Astrocyte of the spinal cord (primary cell): ENCODE measurements at places on chromosomes 5 and 9.

DNA sequence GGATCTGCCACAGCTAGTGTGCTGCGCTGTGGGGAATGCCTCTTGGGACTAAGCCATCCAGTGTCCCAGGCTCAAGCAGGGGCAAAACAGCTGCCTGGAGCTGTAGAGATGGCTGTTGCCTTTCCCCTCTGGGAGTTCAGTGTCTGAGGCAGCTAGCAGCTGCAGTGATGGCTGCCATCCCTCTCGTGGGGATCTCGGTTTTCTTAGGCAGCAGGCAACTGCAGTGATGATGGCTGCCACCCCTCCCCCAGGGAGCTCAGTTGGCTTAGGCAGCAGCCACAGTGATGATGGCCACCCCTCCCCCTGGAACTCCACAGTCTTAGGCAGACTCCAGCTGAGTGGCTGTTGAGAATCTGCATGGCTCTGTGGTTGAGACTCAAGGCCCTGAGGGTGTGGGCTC, 1389.2 kb upstream of the NUDT12 start:
- no peak for DNase-seq

- no peak for DNase-seq
These were observed 30.7 kb downstream of the AP3S1 start for GRCh38 chr5:115872447-115872846.

DNA sequence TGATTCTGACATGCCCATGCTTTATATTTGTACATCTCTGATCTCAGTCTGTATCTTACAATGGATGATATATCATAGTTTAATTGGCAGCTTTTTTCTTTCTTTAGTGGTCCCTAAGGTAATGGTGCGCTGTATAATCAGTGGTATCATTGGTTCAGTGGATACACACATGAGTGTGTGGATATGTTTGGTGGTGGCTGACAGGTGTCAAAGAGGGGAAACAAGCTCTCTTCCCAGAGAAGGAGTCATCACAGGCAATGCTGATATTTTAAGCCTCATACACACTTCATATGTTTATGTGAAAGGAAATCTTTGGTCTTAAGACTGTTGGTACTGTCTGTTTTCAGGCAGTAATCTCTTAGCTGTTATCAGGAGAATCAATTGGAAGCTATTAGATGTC, 52.1 kb upstream of the KIAA1958 start:
- DNase-seq: no peak

- DNase-seq: no peak
These were observed 46.5 kb upstream of the GFPT2 start for GRCh38 chr5:180399401-180400215.

GRCh38 chr9:12838546-12838945, 63.7 kb downstream of the LURAP1L start:
- peak; percentile 19 for DNase-seq

DNA sequence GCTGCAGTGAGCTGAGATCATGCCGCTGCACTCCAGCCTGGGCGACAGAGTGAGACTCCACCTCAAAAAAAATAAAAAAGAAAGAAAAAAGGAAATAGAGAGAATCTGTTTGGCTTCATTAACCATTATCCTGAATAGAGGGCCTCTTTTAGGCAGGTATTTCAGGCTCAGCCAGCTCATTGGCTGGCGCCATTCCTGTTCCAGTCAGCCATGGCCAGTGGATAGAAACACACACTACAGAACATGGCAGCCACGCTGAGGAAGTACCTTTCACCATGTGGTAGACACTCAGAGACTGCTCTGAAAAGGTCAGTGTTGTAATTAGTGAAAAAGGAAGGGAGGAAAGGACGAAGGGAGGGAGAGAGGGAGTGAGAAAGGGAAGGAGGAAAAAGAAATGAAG, 340.0 kb upstream of the ACTBL2 start:
- no peak for DNase-seq

DNA sequence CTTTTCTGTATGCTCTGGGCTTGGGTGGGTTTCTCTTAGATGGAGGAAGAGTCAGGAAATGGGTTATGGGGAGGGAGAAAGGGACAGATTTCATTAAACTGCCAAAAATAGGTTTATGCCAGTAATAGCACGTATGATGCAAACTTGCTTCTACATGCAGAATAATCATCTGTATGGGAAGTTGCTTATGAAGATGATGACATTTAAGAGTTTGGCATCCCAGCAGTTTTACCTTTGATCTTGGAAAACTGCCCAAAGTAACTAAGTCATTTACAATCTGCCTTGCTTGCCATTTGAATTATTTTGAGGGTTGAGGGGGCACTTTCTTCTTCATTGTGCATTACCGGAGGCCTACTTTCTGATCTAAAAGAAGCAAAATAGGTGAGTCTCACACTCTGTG, 282.9 kb upstream of the ANKRD55 start:
- no peak for DNase-seq

- DNase-seq: no peak
These were observed 14.9 kb upstream of the TCOF1 start for GRCh38 chr5:150342583-150342982.
